Breast epithelium (tissue), 4 donors: ENCODE measurements at places on chromosomes 13 and 19. TPM values are rescaled to one million over a fixed set of nuclear protein-coding genes. Genes with fewer than 3 reads are reported as not detected.

GRCh38 chr19:7928741-7929701, 3.1 kb upstream of the CTXN1 start:
- peak; percentile 81 for DNase-seq
- H3K27ac ChIP-seq: peak overlapping the region; percentile 99
- H3K36me3 ChIP-seq: peaks cover 21% of the 10 kb centered on the region
- H3K4me3 ChIP-seq: peak overlapping the region; percentile 14
- no peaks in the 10 kb centered on the region for H3K27me3 ChIP-seq

GRCh38 chr19:18967358-18968146, 26.5 kb upstream of the HOMER3 start:
- no peak overlapping the region for H3K4me3 ChIP-seq
- no peaks in the 10 kb centered on the region for H3K27me3 ChIP-seq
- no peaks in the 10 kb centered on the region for H3K36me3 ChIP-seq
- peak; percentile 79 for DNase-seq

GRCh38 chr13:44646044-44646443, 69.9 kb upstream of the TSC22D1 start:
- H3K27ac ChIP-seq: no peak overlapping the region
- DNase-seq: no peak
- no peaks in the 10 kb centered on the region for H3K36me3 ChIP-seq

The SULT2A1 gene
- not detected for total RNA-seq
